ENCODE measurements at places on chromosomes 12 and 14.

DNA sequence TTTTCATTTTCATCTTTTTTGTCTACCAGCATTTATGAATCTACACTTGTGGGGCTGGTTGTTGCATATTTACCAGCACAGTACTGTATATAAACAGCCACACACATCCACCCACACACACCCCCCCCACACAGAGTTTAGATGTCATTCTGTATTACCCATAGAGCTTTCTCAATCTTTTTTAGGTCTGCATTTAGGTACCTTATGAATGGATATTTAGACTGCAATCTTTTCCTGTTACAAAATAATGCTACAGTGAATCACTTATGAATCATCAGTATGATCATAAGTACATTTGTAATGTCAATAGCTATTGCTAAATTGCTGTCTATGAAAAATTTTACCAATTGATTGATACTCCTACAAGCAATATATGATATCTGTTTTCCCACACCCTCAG is 67.3 kb upstream of the STK38L start:
- DNase-seq = no peak

- no peak for DNase-seq
Measured at GRCh38 chr14:79009286-79009685, 839.1 kb downstream of the NRXN3 start.

DNA sequence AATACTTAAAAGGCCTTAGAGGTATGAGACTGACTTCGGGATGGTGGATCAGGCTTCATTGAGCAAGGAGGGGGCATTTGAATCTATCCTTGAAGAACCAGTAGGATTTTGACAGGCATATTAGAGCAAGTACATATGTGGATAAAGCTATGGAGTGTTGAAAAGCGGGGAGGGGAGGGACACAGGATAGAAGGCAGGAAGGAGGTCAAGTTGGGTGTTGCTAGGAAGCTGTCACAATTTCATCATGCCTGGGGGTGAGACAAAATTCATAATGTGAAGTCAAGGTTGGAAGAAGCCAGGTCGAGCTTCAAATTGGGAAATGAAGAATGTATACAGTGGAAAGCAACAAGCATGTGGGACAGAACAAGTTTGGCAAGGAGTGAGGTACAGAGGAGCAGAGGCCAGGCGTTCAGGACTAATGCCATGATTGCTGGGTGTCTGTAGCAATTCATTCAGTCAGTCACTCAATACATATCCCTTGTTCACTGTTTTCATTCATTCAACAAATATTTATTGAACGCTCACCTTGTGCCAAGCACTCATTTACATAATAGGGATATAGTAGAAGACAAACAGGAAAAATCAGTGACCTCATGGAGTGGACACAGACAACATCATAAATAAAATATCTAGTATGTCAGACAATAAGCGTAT is 58.3 kb upstream of the LTA4H start:
- no peak for DNase-seq

DNA sequence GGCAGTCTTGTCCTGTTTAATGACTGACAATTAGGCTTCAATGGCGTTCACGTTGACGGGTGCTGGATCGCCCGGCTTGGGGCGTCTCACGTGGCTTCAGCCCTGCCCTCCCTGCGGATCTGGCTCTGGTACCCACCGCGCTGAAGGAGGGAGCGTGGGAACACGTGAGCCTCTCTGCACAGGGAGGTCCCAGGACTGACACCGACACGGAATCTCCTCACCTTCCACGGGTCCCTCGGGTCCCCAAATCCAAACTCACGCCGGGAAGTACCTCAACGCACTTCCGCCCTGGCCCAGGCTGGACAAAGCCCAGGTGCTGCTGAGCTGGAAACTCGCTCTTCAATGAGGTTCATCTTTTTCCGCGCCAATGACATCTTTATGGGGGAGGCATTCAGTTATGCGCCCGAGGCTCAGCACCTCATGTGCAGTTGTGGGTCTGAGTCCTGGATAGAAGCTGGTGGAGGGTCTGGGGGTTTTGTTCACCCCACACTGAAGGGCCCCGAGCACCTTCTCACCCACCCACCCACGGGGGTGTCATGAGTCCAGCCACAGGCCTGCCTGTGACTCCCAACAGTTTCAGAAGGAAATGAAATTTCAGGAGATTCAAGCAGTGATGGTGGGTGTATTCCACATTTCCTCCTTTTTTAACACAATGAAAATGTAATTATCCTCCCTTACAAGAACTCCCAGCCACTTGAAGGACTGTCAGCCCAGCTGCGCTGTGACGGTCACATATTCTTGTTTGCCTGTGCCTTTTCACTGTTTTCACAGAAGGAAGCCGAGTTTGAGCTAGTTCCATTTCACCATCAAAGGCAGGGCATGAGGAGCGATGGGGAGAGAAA is 251.7 kb upstream of the SFSWAP start:
- no peak for DNase-seq

DNA sequence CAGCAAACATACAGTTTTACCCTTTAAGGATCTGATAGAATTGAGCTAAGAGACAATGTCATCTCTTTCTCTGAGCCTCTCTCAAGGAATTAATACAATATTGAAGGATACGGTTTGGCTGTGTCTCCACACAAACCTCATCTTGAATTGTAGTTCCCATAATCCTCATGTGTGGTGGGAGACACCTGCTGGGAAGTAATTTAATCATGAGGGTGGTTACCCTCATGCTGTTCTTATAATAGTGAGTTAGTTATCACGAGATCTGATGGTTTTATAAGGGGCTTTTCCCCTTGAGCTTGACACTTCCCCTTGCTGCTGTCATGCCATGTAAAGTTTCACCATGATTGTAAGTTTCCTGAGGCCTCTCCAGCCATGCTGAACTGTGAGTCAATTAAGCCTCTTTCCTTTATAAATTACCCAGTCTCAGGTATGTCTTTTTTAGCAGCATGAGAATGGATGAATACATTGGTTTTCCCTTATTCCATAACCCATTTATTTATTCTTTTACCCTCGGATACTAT is 47.6 kb downstream of the TMEM30B start:
- no peak for DNase-seq

DNA sequence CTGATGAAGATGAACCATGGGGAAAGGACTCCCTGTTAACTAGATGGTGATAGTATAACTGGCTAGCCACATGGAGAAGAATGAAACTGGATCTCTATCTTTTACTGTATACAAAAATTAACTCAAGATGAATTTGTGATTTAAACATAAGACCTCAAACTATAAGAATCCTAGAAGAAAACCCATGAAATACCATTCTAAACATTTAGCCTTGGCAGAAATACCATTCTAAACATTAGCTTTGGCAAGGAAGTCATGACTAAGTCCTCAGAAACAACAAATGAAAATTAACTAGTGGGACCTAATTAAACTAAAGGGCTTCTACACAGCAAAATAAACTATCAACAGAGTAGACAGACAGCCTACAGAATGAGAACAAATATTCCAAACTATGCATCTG is 28.4 kb upstream of the NOVA1 start:
- no peak for DNase-seq

- no peak for DNase-seq
Measured at GRCh38 chr14:92986254-92987147, 63.6 kb downstream of the CHGA start.

DNA sequence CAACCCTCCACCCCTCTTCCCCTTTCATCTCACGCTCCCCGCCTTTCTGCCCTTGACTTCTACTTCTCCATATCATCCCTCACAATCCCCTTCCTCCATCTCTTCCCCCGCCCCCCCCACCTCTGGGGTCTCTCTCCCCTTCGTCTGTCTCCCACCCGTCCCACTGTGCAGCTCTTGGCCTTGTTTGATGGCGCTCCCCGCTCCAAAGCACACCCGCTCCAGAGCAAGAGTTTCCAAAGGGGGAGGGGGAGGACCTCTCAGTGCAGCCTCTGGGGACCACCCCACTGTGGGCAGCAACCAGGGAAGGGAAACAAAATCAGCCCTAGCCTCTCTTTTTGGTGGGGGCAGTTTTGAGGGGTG is 774 bp downstream of the CHGA start:
- no peak for DNase-seq

DNA sequence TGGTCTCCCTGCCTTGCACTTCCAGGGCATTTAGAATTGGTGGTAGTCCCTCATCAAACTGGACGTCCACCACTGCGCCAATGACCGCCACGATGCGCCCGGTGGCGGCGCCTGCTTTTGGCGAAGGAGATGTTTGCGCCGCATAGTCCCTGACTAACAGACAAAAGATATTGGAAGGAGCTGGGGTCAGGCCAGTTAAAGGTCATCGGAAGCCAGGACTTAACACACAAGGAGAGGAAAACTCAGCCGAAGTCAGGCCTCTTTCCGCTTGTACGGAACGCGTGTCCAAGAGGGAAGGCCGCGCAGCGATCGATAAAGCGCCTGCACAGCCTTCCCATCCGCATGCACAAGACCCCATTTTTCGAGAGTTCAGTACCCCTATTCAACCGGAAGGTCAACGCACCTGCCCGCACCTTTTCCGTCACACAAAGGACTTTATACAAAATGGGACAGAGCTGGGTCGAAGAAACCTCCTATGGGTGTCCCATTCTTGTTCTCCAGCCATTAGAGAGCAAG is 525 bp downstream of the ATP5F1B start:
- DNase-seq = no peak

DNA sequence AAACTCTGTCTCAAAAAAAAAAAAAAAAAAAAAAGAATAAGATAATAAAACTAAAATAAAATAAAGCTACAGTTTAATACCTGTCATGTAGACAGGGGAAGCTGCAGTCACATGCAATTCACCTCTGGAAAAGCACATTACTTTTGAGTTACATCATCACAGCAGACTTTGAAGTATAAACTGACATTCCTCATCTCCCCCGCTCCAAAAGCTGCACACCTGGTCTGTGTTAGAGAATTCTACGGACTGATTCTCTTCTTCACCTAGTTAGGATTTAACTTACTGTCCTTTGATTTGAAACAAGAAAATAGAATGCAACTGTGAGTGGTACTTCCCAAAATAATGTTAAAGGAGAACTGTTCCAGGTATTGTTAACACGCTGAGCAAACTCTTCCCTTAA is 25.1 kb downstream of the SPPL3 start:
- DNase-seq = no peak

All from NCI-H1930 (cell line).